Epithelial cell of umbilical artery (primary cell): ENCODE measurements at places on chromosomes 4 and X. TPM values are rescaled to one million over a fixed set of nuclear protein-coding genes. Genes with fewer than 3 reads are reported as not detected.

FAM9B gene
- not detected in 2 replicates for total RNA-seq

HSD17B13 gene
- total RNA-seq, result not detected in 2 replicates

CYBB gene
- total RNA-seq, result not detected in 2 replicates

F8 gene
- 0.97 and 1.5 TPM in 2 replicates for total RNA-seq

LEF1 gene
- total RNA-seq, result not detected in 2 replicates

SLITRK2 gene
- total RNA-seq, result not detected in 2 replicates

WAS gene
- 0.46 TPM in 1 of 2 replicates, not detected in the other for total RNA-seq

CLNK gene
- total RNA-seq, result not detected in 2 replicates

MUC7 gene
- not detected in 2 replicates for total RNA-seq
